ENCODE measurements at places on chromosomes 1 and 21. TPM values are rescaled to one million over a fixed set of nuclear protein-coding genes. Genes with fewer than 3 reads are reported as not detected.
A peak's percentile ranks its signal among the peaks of the same experiment; 100 is the strongest.

The ARMH1 gene
- total RNA-seq = 65.8 TPM

DNA sequence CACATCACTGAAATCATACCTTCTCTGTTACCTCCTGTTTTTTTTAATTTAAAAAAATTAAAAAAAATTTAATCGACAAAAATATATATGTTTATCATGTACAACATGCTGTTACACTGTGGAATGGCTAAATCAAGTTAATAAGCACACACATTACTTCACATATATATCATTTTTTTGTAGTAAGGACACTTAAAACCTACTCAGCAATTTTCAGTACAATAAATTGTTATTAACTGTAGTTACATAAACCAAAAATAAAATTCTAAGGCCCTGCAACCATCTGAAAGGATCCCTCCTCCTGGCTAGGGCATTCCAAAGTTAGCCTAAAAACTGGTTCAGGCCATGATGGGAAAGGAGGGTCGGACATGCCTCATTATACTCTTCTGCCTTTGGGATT lies 23.6 kb upstream of the COQ8A start:
- ATAC-seq = no peak

DNA sequence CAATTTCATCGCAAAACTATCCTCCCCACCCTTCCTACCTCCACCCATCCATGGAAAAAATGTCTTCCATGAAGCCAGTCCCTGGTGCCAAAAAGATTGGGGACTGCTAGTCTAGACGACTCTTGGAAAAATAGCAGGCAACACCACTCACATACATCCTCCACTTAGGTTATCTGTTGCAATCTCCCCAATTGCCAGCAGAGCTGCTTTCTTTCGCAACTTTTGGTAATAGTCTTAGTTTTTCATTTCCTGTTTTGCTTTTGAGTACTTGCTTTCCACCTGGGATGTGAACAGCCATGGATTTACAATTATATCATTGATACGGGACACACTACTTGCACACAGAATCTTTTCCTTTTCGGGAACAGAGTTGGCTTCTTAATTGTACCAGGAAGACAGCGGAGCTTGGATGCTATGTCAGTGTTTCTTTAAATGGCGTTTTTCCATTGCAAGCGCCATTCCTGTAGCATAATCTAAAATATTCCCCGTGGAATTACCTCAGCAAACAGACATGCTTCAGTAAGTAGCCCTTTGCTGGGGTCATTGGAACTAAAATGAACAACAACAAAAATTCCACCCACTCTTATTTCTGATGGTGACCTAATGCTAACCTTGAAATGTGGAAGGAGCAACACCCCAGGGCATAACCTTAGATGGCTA lies 183.3 kb upstream of the ADGRL2 start:
- no peak for ATAC-seq

The OR2M3 gene
- total RNA-seq = not detected

The CA6 gene
- total RNA-seq = 0.78 TPM

DNA sequence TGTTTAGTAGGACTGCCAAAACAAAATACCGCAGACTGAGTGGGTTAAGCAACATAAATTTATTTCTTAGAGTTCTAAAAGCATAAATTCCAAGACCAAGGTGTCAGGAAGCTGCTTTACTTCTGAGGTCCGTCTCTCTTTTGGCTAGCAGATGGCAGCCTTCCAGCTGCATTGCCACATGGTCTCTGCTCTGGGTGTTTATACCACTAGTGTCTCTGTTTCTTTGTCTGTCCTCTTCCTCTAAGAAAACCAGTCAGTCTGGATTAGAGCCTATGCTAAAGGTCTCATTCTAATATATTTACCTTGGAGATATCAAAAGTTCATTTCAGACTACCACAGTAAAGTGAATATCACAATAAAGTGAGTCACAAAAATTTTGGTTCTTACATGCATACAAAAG lies 519.8 kb downstream of the COL11A1 start:
- ATAC-seq = no peak

The GPX7 gene
- 20.5 TPM for total RNA-seq

GRCh38 chr1:186503190-186503589 lies 42.3 kb upstream of the PDC start:
- ATAC-seq = no peak

The ADGRL4 gene
- not detected for total RNA-seq

The KRTAP6-2 gene
- total RNA-seq = not detected

DNA sequence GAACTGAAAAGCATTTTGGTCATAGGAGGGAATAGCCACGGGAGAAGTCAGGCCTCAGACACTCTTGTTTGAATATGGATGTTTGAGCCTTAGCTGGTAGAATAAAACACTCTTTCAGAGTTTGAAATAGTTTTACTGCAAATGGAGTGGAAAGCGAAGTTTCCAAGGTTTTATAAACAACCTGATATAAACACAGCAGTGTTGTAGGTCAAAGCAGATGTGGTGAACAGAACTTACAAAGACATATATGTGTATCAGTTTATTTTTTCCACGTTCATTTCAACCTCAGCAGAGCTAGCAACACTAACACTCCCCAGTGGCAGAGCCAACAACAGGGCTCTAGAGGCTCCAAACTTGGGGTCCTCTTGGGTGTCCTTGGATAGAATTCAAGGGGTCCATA lies 89.9 kb downstream of the WLS start:
- no peak for ATAC-seq

The KRTAP19-3 gene
- total RNA-seq = not detected

DNA sequence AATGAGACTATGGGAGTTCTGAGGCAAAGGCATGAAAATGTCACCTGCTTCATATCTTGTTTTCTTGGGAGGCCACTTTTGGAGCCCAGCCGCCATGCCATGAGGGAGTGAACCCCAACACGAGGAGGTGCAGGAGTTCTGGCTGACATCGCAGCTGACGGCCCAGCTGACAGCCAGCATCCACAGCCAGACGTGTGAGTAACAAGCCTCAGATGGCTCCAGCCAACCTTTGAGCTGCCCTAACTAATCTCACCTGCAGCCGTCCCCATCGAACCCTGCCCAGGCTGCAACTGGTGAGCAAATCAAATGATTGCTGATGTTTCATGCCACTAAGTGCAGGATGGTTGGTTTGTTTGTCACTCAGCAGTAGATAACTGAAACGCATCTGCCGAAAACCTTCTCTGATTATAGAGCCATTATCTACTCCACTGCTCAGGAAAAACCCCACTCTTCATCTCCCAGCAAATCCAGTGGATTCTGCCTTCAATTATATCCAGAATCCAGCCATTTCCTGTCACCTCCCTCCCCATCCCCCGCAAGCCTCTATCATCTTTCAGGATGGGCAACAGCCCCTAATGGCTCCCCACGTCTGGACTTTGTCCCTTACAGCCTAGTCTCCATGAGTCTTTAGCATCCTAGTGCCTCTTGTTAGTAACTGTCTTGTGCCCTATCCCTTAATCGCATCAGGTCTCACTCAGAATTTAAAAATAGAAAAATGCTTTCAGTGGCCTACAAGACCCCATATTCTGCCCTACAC lies 18.5 kb upstream of the RAB4A start:
- ATAC-seq = no peak

DNA sequence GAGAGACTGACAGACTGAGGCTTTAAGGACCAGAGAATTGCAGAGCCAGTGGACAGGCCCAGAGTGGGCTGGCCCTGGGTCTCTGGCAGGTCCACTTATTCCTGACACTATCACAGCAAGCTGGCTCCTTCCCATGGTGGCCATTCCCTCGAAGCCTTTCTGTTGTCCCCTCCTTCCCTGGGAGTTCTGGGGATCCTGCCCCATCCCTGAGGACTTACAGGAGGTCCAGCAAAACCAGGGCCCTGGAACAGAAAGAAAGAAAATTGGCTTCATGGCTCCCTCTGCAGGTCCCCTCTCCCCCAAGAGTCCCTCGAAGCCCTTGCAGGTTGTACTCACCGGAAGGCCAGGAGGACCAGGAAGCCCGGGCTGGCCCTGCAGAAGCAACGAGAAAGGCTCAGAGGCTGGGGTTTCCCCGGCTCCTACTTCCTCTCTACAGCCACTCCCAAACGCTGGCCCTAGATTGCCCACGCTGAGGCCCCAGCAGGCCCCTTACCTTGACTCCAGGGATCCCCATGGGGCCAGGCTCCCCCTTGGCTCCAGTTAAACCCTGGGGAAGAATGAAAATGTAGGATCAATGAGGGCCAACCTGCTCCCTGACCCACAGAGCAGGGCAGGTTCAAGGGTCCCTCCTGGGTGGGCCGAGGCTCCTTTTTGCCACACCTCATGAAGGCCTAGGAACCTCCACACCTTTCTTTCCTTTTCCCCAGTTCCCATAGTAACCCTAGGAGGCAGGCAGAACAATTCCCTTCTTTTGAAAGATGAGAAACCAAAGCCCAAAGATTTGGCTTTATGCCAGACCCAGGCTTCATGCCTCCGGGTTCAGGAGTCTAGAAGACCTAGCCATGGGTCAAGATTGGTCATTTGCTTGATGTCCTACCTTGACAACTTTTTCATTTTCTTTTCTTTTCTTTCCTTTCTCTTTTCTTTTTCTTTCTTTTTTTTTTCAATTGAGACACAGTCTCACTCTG lies 4.6 kb downstream of the COL9A2 start:
- peak; percentile 54 for ATAC-seq

- ATAC-seq = no peak
Observed at GRCh38 chr1:21783679-21784603, 992 bp upstream of the USP48 start.

The PGLYRP4 gene
- total RNA-seq = 0.22 TPM

The HEYL gene
- total RNA-seq = 0.40 TPM

- ATAC-seq = no peak
Observed at GRCh38 chr1:90936731-90937130, 85.1 kb downstream of the ZNF644 start.

The LYSMD1 gene
- 15.7 TPM for total RNA-seq

The FAM177B gene
- total RNA-seq = 0.95 TPM

The SSU72 gene
- 75.6 TPM for total RNA-seq

- ATAC-seq = no peak
Observed at GRCh38 chr1:200194477-200194876, 167.0 kb downstream of the NR5A2 start.

The GIPC2 gene
- 0.50 TPM for total RNA-seq

- ATAC-seq = no peak
Observed at GRCh38 chr1:228438266-228438665, 21.6 kb upstream of the TRIM17 start.

The DNAH14 gene
- 2.2 TPM for total RNA-seq

DNA sequence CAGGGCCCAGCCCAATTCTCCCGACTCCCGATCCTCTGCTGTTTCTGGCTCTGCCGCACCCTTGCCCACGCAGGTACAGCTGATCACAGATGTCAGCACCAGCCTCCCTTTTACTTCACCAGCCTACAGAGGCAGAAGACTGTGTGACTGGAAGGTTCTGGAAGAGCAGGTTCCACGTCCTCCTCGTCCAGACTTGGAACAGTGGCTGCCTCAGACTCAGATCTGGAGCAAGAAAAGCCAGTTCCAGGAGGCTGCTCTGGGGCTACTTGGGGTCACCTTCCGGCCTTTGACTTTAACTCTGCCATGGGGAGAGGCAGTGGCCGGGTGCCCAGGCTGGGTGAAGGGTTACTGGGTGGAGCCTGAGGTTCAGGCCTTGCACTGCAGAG lies 16.1 kb upstream of the KLHDC7A start:
- no peak for ATAC-seq

DNA sequence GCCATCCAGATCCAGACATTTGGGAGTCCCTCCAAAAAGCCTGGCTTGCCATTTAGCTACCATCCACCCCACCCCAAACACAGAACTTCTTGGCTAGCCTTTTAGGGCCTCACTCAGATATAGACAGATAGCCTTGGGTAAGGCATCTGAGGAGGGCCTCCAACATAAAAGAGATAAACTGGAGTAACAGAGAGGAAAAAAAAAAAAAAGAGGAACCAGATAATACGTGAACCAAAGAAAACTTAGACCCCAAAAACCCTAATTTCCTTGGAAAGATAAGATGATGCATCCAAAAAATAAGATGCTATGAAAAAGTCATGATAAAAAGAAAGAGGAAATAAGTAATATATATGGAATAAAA lies 19.8 kb upstream of the LSS start:
- no peak for ATAC-seq

DNA sequence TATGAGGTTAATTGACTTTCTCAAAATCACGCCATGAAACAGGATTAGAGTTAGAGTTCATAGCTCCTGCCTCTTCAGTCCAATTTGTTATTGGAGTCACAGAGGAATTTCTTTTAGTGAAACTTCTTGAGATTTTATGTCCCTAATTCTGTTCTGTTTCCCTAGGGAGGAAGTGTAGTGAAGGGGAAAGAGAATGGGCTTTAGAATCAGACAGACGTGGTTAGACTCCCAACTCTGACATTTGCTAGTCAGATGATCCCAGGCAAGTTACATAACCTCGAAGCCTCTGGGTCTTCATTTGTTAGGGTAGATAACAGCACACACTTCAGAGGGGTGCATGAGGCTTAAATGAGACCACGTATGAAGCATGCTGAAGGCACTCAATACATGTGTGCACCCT lies 83.9 kb downstream of the ASTN1 start:
- ATAC-seq = no peak

The NTMT2 gene
- not detected for total RNA-seq

DNA sequence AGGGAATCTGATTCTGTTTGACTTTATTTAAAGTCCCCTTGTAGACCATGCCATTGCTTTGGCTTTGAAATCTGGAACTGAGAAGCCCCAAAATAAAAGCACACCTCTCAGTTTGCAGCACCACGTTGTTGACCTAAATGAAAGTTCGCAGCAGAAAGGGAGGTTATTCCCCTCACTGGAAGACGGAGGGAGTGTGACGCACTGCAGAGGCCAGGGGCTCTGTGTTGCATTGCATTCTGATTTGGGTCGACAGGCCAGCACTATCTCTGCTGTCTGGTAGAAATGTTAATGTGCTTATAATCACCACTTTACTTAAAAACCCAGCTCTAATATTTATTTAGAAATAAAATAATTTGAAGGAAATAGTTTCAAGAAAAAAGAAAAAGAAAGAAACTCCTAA lies 675.2 kb upstream of the NR5A2 start:
- ATAC-seq = no peak

The GUCA2A gene
- total RNA-seq = not detected

GRCh38 chr1:103447471-103447870 lies 78.0 kb upstream of the RNPC3 start:
- no peak for ATAC-seq

- ATAC-seq = no peak
Observed at GRCh38 chr1:28898405-28898881, 15.9 kb upstream of the EPB41 start.

GRCh38 chr21:45534636-45535331 lies 7.5 kb downstream of the SLC19A1 start:
- no peak for ATAC-seq

Data from activated T-helper 17 cell treated with anti-CD3 and anti-CD28 coated beads, Interleukin-2, amount 50 U/mL, for 72 hours (primary cell).